ENCODE measurements at places on chromosomes 11 and 22. TPM values are rescaled to one million over a fixed set of nuclear protein-coding genes. Genes with fewer than 3 reads are reported as not detected.

- H3K27ac ChIP-seq: no peak overlapping the region
- H3K4me3 ChIP-seq: no peak overlapping the region
- H3K4me1 ChIP-seq: no peaks in the 10 kb centered on the region
- H3K27me3 ChIP-seq: peaks cover 4% of the 10 kb centered on the region
- DNase-seq: no peak
Measured at GRCh38 chr11:10398525-10398924, 56.5 kb upstream of the AMPD3 start.

- no peak overlapping the region for H3K27ac ChIP-seq
- H3K27me3 ChIP-seq: no peaks in the 10 kb centered on the region
- DNase-seq: no peak
- H3K4me1 ChIP-seq: no peaks in the 10 kb centered on the region
- H3K4me3 ChIP-seq: no peak overlapping the region
Measured at GRCh38 chr22:46911346-46911745, 148.9 kb downstream of the TBC1D22A start.

DNA sequence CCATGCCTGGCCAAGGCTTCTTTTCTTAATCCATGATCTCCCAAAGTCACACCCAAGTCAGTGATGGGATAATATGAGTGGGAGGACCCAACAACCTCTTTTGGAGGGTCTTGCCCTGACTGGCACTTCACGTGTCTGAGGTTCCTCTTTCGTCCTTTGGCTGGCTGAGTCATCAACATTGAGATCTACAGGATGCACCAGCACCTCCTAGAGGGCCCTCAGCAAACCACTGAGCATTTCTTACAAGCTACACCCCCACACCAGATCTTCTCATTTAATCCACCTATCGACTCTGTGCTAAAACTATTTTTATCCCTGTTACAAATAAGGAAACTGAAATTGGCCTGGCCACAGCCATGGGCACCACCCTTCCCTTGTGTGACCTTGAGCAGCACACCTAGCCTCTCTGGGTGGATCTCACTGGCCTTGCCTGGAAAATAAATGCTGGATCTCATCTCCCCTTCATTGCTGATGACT, 63.4 kb downstream of the FLI1 start:
- H3K4me1 ChIP-seq: peaks cover 74% of the 10 kb centered on the region
- no peaks in the 10 kb centered on the region for H3K27me3 ChIP-seq
- no peak overlapping the region for H3K4me3 ChIP-seq
- peaks cover 67% of the 10 kb centered on the region for H3K36me3 ChIP-seq
- peak; percentile 90 for DNase-seq

GRCh38 chr22:49263101-49263500, 564.6 kb downstream of the BRD1 start:
- no peak for DNase-seq
- no peaks in the 10 kb centered on the region for H3K4me1 ChIP-seq
- no peaks in the 10 kb centered on the region for H3K36me3 ChIP-seq
- H3K27me3 ChIP-seq: no peaks in the 10 kb centered on the region
- no peak overlapping the region for H3K27ac ChIP-seq

GRCh38 chr11:92845805-92846204, 123.6 kb upstream of the MTNR1B start:
- no peaks in the 10 kb centered on the region for H3K27me3 ChIP-seq
- DNase-seq: no peak
- no peak overlapping the region for H3K27ac ChIP-seq

GRCh38 chr22:40196628-40197360, 19.1 kb downstream of the TNRC6B start:
- H3K27me3 ChIP-seq: no peaks in the 10 kb centered on the region
- H3K4me1 ChIP-seq: peaks cover 25% of the 10 kb centered on the region
- H3K27ac ChIP-seq: no peak overlapping the region
- H3K36me3 ChIP-seq: peaks cover 27% of the 10 kb centered on the region
- H3K4me3 ChIP-seq: no peak overlapping the region

DNA sequence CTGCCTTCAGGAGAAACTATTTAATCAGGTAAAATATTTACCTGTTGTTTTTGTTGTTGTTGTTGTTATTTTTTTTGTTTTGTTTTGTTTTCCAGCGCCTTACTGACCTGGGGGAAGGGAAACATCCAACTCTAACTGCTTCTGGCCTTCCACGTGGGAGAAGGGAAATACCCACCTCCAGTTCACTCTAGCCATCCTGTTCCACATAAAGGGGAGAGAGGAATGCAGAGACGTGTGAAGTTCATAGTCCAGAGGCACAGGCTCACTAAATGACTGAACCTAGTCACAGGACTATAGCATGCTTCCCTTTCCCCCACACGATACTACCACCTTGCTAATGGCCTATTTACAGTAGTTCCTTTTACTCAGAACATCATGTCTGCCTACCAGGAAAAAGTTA, 72.4 kb upstream of the VSTM5 start:
- no peak overlapping the region for H3K4me3 ChIP-seq
- no peaks in the 10 kb centered on the region for H3K4me1 ChIP-seq
- no peaks in the 10 kb centered on the region for H3K36me3 ChIP-seq
- DNase-seq: no peak
- peaks cover 4% of the 10 kb centered on the region for H3K27me3 ChIP-seq
- no peak overlapping the region for H3K27ac ChIP-seq

DNA sequence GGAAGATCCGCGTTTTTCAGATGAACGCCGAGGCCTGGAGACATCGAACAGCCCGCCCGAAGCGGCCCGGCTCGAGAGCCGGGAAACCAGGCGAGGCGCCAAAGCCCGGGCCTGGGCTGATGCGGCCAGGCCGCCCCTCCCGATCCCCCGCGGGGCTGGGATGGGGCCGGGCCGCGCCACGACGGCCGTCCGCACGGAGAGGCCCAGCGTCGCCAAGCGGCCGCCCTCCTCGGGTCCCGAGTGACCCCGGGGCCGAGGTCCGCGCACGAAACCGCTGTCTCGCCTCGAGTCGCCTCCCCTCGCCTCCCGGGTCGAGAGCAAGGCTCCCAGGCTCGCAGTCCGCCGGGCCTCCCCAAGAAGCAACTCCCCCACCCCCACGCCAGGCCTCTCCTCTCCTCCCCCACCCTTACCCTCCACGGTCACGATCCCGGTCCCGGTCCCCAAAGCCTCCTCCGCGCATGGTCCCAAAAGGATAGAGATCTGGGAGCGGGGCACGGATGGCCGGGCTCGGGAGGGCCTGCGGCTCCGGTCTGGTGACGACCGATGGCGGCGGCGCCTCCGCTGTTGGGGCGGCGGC, 482 bp downstream of the DDX17 start:
- peak overlapping the region; percentile 98 for H3K27ac ChIP-seq
- H3K4me3 ChIP-seq: peak overlapping the region; percentile 78
- no peak for DNase-seq
- no peaks in the 10 kb centered on the region for H3K36me3 ChIP-seq
- peaks cover 43% of the 10 kb centered on the region for H3K4me1 ChIP-seq
- no peaks in the 10 kb centered on the region for H3K27me3 ChIP-seq

GRCh38 chr11:7186190-7186589, 65.5 kb upstream of the SYT9 start:
- no peaks in the 10 kb centered on the region for H3K27me3 ChIP-seq
- DNase-seq: no peak
- H3K4me3 ChIP-seq: no peak overlapping the region
- no peaks in the 10 kb centered on the region for H3K4me1 ChIP-seq
- H3K36me3 ChIP-seq: no peaks in the 10 kb centered on the region
- no peak overlapping the region for H3K27ac ChIP-seq

- H3K4me3 ChIP-seq: no peak overlapping the region
- DNase-seq: no peak
- H3K4me1 ChIP-seq: no peaks in the 10 kb centered on the region
Measured at GRCh38 chr11:10162222-10162621, 131.8 kb downstream of the SBF2 start.

DNA sequence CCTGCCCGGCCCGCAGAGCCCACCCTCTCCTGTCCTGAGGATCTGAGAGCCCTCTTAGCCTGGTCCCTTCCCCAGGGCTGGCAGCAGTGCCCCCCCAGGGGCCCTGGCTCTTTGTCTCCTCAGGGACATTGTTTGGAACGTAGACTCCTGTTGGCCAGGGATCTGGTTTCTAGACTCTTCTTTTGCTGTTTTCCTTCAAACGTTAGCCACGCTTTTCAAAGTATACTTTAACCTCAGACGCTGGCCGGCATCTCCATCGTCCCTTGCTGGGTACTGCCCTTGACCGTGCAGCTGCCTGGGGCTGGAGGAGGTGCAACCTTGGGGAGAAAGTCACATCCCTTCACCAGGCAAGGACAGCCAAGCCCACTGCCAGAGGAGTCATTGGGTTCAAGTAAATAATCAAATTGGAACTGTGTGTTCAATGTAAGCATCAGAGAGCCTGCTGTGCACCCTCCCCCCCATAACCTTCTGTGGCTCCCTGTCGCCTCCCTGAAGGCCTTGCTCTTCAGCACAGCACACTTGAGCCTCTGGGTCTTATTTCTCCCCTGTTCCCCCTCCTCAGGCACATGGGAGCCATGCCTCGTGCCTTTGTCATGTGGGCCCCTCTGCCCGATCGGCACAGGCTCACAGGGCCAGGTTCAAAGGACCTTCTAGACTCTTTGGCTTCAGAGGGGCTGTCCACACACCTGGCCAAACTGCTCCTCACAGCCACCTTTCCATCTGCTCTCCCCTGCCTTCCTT, 21.8 kb upstream of the WNT7B start:
- DNase-seq: no peak
- H3K4me3 ChIP-seq: no peak overlapping the region
- H3K27me3 ChIP-seq: no peaks in the 10 kb centered on the region
- no peaks in the 10 kb centered on the region for H3K36me3 ChIP-seq
- H3K4me1 ChIP-seq: peaks cover 13% of the 10 kb centered on the region

DNA sequence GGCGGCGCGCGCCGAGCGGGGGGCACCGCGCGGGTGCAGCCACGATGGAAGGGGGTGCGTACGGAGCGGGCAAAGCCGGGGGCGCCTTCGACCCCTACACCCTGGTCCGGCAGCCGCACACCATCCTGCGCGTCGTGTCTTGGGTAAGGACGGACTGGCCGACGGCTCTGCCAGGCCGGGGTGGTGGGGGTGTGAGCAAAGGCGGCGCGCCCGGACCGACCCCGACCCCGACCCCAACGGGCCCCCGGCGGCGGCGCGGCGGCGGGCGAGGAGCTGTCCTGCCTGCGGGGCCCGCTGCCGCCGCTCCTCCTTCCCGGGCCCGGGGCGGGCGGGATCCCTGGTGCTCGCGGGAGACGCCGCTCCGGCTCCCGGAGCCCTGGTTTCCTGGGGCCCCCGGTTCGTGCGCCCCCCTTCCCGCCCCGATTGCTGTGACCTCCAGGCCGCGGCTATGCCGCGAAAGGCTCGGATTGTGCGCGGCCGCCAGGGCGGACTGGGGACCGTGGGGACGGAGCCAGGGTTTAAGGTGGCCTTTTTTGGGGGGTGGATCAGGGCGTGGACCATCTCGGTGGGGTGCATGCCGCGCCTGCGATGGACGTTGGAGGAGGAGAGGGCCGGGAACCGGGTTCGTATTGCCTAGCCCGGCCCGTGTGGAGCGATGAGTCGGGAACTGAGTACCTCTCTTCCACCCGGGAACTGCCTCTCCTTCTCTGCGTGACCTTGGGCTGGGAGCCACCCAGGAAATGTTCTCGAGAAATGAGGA, at the start of gene SYNGR1:
Gene SYNGR1, plus strand, starts transcription at position 25 of the 760 bp plus-strand sequence. Its CDS starts 20 bp downstream, at position 45.
- peak within 1 kb of the TSS; percentile 62 for H3K27ac ChIP-seq
- H3K27me3 ChIP-seq: no peaks in the 10 kb centered on the region
- H3K36me3 ChIP-seq: no peaks in the 10 kb centered on the region
- peak within 1 kb of the TSS; percentile 66 for H3K4me3 ChIP-seq

GRCh38 chr11:65822776-65823528, 10.8 kb upstream of the SNX32 start:
- no peak overlapping the region for H3K4me3 ChIP-seq
- peaks cover 5% of the 10 kb centered on the region for H3K4me1 ChIP-seq
- DNase-seq: no peak
- no peaks in the 10 kb centered on the region for H3K27me3 ChIP-seq

GRCh38 chr11:36238036-36238631, 51.1 kb downstream of the COMMD9 start:
- H3K4me3 ChIP-seq: no peak overlapping the region
- H3K4me1 ChIP-seq: no peaks in the 10 kb centered on the region
- DNase-seq: no peak

The CST6 gene
- total RNA-seq: not detected

The CAPRIN1 gene
- total RNA-seq: 132 TPM

The DNHD1 gene
- total RNA-seq: 59.6 TPM

The CYTH4 gene
- 92.2 TPM for total RNA-seq

The RRAS2 gene
- 80.1 TPM for total RNA-seq

The GNAZ gene
- 9.1 TPM for total RNA-seq

The CHCHD10 gene
- 54.0 TPM for total RNA-seq

The LINC01488 gene
- total RNA-seq: not detected

The CCDC89 gene
- total RNA-seq: not detected
